ENCODE measurements at places on chromosomes 5 and 9.

GRCh38 chr5:165127941-165128340, 1622.5 kb downstream of the MAT2B start:
- no peak for DNase-seq

DNA sequence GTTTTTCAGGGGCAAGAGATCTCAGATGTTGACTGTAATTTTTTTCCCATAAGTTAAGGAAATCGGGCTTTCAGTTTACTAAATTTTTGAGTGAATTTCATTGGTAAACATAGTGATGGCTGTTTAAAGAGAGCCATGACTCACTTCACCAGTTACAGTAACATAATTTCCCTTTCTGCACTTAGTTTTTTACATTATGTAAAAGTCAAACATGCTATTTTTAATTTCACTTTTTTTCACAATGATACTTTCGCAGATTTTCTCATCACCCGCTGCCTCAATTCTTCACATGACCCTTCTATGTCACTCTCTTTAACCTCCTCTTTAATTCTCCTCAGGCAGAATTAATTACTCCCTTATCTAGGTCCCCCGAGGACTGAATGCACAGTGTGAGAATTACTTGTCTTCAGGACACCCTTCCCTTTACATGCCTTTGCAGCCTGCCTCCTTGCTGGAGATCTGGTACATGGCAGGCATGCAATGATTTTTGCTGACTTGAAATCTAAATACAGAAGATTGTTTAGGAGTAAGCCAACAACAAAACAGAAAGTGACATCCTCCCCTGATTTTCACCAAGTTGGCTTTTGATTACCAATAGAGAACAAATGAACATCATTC, 217.5 kb upstream of the S1PR3 start:
- DNase-seq, result no peak

DNA sequence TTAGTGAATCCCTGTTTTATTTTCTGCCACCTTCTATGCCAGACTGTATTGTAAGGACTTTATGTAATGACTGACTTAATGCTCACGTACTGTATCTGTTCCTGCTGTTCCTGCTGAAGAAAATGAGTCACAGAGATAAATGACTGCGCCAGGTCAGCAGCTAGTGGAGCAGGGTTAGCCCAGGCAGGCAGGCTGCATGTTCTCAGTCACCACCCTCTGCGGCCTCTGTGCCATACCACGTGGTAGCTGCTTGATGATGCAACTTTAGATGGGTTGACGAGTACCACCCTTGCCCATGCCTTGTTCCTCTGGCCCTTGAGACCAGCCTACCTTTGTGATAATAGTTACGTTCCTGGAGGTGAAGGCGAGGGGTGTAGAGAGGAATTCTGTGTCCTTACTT, 161.9 kb downstream of the TRIO start:
- peak; percentile 16 for DNase-seq

GRCh38 chr9:135073741-135074305, 13.6 kb upstream of the OLFM1 start:
- DNase-seq, result no peak

DNA sequence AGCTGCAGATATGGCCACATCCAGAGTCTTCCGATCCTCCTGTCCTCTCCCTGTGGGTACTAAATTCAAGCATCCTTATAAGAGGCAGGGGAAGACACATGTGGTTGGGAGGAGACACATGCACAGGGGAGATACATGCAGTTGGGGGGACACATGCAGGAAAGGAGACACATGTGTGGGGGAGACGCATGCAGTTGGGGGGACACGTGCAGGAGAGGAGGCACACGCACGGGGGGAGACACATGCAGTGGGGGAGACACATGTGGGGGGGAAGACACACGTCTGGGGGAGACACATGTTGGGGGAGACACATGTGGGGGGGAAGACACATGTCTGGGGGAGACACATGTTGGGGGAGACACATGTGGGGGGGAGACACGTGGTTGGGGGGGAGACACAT, 21.2 kb upstream of the OLFM1 start:
- DNase-seq, result no peak

DNA sequence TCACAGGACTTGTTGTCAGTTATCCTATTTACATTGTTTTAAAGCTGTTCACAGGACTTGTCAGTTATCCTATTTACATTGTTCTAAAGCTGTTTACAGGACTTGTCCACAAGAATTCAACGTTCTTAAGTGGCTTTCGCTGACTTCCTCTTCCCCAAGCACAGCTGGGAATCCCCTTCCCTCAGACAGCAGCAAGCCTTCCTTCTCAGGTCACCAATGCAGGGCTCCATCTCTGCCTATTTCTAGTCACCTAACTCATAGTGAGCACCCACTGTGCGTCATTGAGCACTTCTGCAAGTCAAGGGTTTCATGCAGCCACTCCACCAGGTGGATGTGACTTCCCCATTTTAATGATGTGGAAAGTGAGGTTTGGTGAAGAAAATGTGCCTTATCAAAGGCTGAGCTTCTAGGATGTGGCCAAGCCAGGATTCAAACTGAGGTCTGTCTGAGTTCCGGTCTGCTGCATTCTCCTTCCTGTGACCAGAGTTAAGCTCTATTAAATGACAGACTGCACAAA, 109.8 kb upstream of the ZNF462 start:
- no peak for DNase-seq

GRCh38 chr5:139177809-139178588, 20.2 kb downstream of the SIL1 start:
- no peak for DNase-seq

- no peak for DNase-seq
Observed at GRCh38 chr5:101024299-101024698, 121.2 kb upstream of the ST8SIA4 start.

DNA sequence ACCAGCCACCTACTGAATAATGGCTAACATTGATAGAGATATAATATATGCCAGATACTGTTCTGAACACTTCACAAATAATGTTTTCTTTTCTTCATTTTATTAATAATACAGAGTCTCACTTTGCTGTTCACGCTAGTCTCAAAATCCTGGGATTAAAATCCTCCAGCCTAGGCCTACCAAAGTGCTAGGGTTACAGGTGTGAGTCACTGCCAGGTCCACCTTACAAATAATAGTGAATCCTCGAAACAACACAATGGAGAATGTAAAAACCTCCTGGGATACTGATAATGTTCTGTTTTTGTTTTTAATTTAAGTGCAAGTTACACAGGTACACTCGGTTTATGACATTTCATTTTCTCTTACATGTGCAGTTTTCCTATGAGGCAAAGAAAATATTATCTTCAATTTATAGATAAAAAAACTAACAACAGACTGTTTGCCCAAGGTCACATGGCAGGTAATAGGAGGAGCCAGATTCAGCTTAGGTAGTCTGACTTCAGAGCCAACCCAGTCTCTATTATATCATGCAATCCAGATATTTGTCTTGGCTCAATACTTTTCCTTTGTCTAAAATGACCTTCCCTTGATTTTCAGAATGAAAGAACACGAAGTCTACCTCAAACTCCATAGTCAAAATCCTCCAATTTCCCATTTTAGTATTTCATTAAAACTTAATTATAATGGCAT, 7.8 kb downstream of the ZFR start:
- no peak for DNase-seq

GRCh38 chr5:172177176-172177575, 10.8 kb downstream of the STK10 start:
- DNase-seq, result no peak

DNA sequence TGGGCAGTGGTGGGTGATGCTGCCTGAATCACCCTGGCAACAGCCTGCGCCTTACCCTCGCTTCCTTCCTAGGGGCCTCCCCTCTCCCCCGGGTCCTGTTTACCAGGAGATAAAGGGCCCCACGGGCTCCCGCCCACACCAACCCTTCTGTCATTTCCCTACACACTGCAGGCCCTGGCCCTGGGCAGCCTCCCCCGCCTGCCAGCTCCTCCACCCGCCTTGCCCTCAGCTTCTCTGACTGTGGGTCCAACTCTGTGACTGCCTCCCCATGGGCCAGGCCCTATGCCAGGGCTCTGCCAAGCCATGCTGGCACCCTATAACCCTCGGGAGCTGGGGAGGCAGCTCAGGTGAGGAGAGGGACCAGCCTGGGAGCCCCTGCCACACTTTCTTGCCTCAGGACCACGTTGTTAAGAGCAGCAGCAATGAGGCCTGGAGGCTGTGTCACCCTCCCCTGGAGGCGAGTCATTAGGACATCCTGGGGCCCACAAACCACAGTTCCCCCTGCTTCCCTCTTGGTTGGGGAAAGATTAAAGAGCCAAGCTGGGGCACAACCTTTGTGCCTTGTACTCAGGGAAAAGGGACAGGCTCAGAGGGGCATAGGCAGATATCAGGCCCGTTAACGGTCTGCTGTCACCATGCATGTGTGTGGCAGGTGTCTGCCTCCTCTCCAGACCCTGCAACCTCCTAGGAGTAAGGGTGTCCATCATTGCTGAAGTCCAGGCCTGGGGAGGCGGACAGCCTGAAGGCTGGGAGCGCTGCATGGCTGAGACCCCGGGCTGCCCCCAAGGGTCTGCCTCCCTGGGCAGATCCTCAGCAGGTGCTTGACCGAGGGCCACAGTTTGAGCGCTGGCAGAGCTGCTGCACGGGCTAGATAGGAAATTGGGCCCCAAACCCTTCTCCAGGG, 2.8 kb downstream of the MGAT4B start:
- DNase-seq, result no peak

- no peak for DNase-seq
Observed at GRCh38 chr5:97854871-97855762, 672.1 kb upstream of the RIOK2 start.

All from activated CD4-positive, alpha-beta T cell treated with anti-CD3 and anti-CD28 coated beads, Interleukin-2, amount 50 U/mL, for 16 hours (primary cell).